Naive B cell (primary cell): ENCODE measurements at places on chromosomes 2 and 18. TPM values are rescaled to one million over a fixed set of nuclear protein-coding genes. Genes with fewer than 3 reads are reported as not detected.

The PSD4 gene
- polyA plus RNA-seq = 34.4 TPM

The ATOH8 gene
- polyA plus RNA-seq = not detected

The EN1 gene
- polyA plus RNA-seq = not detected

The TM4SF20 gene
- polyA plus RNA-seq = not detected

The DLX2 gene
- polyA plus RNA-seq = not detected

The PLCD4 gene
- not detected for polyA plus RNA-seq

The BOK gene
- 0.09 TPM for polyA plus RNA-seq

The FAM237A gene
- not detected for polyA plus RNA-seq

DNA sequence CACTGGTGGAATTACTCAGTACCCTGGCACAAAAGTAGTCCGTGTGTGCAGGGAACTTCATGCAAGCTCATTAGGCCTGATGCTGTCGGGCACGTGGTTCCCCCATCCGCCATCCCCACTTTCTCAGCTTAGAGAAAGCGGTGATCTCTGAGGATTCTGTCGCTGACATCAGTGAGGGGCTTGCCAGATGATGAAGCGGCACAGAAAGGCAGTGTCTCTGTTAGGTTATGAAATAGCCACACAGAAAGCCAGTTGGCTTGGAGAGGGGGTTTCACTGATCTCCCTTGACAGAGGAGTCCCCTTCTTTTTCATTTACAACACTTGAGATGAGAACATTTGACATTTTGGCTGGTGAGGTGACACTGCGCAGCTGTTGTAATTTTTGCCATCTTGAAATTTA lies 179.7 kb downstream of the FAM210A start:
- peaks cover 43% of the 10 kb centered on the region for H3K4me1 ChIP-seq
- peaks cover 3% of the 10 kb centered on the region for H3K27me3 ChIP-seq
- no peak overlapping the region for H3K27ac ChIP-seq

DNA sequence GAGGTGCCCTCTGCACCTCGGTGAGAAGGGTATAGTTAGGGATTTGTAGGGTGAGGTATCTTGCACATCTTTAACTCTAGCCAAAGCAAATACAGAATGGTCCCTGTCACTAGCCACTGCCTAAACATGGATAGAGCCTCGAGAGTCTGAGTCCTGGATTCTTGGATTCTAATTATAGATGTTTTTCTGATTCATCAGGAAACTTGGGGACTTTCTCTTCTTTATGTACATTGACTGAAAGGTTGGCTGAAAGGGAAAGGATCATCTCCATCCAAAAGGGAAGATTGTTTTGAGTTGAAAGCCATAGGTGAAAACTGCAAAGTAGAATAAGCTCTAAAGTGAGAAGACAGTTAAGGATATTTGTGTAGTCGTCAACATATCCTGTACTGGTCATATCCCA lies 8.2 kb downstream of the STK36 start:
- no peak overlapping the region for H3K27ac ChIP-seq
- peaks cover 15% of the 10 kb centered on the region for H3K36me3 ChIP-seq
- H3K4me1 ChIP-seq = no peaks in the 10 kb centered on the region
- H3K27me3 ChIP-seq = no peaks in the 10 kb centered on the region
- DNase-seq = no peak

DNA sequence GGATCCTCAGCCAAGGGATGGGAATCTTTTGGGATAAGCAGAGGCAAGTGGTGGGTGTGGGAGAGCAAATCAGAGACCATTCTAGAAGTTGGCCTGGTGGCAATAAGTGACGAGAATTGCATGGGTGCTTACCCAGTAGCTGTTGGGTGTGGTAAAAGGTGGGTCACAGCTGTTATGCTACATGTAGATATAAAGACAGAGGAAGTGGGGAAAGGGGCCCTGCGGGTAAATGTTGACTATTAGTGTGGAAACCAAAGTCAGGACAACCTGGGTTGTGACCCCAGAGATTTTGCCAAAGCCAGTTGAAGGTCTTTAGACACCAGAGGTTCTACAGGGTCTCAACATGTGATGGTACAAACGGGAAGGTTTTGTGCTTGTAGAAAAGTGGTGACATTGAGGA lies 443.6 kb upstream of the HNRNPA3 start:
- H3K36me3 ChIP-seq = peaks cover 8% of the 10 kb centered on the region
- H3K4me1 ChIP-seq = no peaks in the 10 kb centered on the region
- DNase-seq = no peak
- peaks cover 9% of the 10 kb centered on the region for H3K27me3 ChIP-seq
- H3K4me3 ChIP-seq = no peak overlapping the region

- peak overlapping the region; percentile 70 for H3K4me3 ChIP-seq
- no peak for DNase-seq
- peak overlapping the region; percentile 48 for H3K27ac ChIP-seq
- H3K36me3 ChIP-seq = no peaks in the 10 kb centered on the region
- H3K4me1 ChIP-seq = peaks cover 74% of the 10 kb centered on the region
These were observed 17.0 kb downstream of the ITSN2 start for GRCh38 chr2:24343225-24343882.

DNA sequence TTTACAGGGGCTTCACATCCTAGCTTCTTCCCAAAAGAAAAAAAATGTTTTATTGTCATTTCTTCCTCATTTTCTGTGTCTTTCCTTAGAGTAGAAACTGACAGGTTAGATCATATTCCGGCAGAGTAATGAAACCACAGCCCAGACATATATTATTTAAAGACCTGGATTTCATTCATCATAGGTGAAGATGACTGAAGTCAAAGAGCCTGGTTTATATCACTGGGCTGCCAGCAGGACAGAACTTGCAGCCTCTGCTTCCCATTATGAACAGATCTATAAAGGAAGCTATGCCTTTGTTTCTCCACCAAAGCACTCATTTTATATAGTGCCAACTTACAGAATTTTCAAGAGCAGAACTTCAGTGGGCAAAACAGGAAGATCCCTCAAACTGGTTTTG lies 137.9 kb downstream of the METTL4 start:
- no peaks in the 10 kb centered on the region for H3K36me3 ChIP-seq
- peaks cover 15% of the 10 kb centered on the region for H3K27me3 ChIP-seq
- H3K4me3 ChIP-seq = no peak overlapping the region
- DNase-seq = no peak

- H3K27ac ChIP-seq = no peak overlapping the region
- H3K36me3 ChIP-seq = no peaks in the 10 kb centered on the region
These were observed 39.5 kb downstream of the SFXN5 start for GRCh38 chr2:73031725-73032701.

DNA sequence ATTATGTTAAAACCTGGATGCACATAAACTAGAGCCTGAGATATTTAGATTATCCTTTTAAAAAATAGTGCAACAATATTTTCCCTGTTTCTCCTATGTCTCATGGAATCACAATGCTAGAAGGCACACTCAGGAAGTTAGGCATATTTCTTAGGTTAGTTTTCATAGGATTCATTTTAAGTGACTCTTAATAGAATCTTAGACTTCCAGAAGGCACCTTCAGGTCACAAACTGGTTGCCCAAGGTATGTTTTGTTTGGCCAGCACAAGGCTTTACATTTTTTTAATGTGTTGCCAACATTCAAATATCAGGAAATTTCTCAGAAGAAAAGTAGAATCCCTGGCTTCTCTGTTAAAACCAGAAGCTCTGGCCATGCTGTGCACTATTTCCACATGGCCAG lies 129.3 kb downstream of the LNPK start:
- H3K36me3 ChIP-seq = no peaks in the 10 kb centered on the region
- peaks cover 11% of the 10 kb centered on the region for H3K27me3 ChIP-seq
- H3K4me3 ChIP-seq = no peak overlapping the region

DNA sequence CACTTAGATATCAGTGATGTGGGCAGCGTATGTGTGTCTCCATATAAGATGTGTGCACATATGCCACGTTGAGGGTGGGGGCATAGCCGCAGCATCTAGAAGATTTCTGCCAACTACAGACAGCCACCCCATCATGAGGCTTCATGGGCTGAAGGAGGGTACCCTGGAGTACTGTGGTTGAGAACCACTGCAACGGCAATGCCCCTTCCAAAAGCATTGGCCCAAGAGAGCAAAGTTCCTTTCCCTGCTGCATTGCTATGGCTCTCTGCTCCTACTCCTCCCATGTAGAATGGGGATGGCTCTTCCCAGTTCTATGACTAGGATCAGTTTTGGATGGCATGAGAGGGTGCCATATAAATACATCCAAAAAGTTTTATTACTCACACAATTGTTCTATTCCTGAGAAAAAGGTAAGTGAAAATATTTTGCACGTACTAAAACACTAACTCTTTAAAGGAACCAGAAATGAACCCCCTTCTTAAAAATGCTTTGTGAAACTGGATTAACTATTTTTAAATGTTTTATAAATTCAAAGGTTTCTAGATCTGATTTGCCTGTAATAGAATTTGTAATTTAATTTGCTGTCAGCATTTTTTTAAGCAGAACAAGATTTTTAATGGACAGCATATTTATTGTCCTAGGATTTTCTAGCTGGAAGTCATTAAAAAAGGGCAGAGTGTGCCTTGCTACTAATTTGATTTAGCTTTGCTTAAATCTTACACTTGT lies 4.4 kb upstream of the RPL31 start:
- H3K4me1 ChIP-seq = peaks cover 13% of the 10 kb centered on the region
- H3K36me3 ChIP-seq = no peaks in the 10 kb centered on the region
- no peak overlapping the region for H3K27ac ChIP-seq
- H3K27me3 ChIP-seq = peaks cover 5% of the 10 kb centered on the region

- no peaks in the 10 kb centered on the region for H3K27me3 ChIP-seq
- no peaks in the 10 kb centered on the region for H3K36me3 ChIP-seq
- H3K4me1 ChIP-seq = no peaks in the 10 kb centered on the region
- H3K4me3 ChIP-seq = no peak overlapping the region
- no peak overlapping the region for H3K27ac ChIP-seq
- no peak for DNase-seq
These were observed 166.9 kb downstream of the ANAPC1 start for GRCh38 chr2:111716905-111717775.

DNA sequence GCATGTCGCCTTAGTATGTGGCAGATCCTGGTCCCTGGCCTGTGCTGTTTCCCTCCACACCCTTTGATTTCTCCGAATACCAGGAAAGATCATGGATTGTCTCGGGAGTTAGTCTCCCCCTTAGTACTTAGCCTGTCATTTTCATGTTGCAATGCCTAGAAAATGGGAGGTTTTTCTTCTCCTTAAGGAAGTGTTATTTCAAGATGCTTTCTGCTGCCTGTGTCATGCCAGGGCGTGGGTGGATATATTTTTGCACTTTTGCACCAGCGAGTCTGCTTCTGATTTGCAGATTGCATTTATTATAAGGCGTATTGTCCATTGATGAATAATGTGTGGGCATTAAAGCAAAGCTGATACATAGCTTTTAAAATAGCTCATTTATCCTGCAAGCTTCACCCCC lies 223.5 kb downstream of the NEDD4L start:
- DNase-seq = no peak
- no peak overlapping the region for H3K27ac ChIP-seq
- H3K4me3 ChIP-seq = no peak overlapping the region
- H3K36me3 ChIP-seq = no peaks in the 10 kb centered on the region
- no peaks in the 10 kb centered on the region for H3K27me3 ChIP-seq

DNA sequence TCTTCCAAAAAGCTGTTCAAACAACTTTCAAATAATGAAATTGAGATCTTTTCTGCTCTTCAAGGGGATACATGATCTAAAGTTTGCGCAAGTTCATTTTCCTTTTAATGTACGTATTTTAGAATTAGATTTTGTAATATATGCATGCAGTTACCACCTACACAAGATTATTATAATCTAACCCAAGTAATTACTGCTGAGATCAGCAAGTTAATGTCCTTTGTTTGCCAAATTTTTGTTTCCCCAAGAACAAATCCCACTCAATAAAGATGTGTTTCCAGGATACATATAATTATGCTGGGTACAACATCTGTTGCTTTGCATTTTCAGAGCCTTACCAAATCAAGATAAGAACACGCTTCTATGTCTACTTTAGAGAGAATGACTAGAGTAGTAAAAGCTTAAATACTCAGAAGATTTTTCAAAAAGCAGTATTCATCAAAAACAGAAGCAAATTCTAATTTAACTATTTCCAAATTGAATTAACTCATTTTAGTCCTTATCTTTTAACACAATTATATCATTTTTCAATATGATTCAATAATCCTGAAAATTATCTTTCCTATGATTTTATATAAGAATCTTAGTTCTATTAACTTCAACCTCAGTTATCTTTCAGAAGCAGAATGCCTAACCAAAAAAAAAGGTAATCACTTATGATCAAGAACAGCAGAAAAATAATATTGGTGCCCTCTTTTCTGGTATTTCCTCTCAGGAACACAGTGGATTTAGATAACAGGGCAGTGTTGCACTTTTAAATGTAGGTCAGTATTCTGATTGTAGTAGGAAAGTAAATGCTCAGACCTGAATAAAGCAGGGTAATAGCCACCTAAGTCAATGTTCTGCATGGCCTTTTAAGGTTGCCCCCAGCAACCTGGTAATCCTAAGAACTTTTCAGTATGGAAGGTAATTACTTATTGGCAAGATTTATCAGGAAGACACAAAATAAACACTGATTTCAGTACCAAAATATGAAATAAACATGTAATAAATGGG lies 28.0 kb downstream of the CERKL start:
- H3K27ac ChIP-seq = no peak overlapping the region
- H3K27me3 ChIP-seq = peaks cover 21% of the 10 kb centered on the region
- H3K4me3 ChIP-seq = no peak overlapping the region
- H3K4me1 ChIP-seq = no peaks in the 10 kb centered on the region
- H3K36me3 ChIP-seq = no peaks in the 10 kb centered on the region
